ENCODE measurements at places on chromosomes 1 and 21.

GRCh38 chr1:179083533-179083932 is 1.7 kb downstream of the TOR3A start:
- DNase-seq, result no peak

- DNase-seq, result no peak
These were observed 13.0 kb upstream of the ARHGAP29 start for GRCh38 chr1:94250341-94250740.

DNA sequence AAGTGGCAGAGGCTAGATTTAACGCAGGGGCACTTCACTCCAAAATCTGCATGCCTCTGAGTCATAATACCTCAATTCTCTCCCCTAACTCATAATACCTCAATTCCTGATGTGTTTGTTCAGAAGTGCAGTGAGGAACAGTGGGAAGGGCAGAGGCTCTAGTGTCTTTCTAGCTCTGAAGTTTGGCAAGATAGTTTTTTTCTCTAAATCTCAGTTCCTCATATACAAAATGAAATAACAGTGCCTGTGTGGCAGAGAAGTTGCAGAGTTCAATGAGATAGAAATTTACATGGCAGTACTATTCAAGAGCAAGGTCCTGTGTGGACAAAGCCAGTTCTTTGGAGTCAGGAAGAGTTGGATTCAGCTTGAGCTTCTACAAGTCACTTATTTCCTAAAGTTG is 9.8 kb downstream of the JUN start:
- no peak for DNase-seq

DNA sequence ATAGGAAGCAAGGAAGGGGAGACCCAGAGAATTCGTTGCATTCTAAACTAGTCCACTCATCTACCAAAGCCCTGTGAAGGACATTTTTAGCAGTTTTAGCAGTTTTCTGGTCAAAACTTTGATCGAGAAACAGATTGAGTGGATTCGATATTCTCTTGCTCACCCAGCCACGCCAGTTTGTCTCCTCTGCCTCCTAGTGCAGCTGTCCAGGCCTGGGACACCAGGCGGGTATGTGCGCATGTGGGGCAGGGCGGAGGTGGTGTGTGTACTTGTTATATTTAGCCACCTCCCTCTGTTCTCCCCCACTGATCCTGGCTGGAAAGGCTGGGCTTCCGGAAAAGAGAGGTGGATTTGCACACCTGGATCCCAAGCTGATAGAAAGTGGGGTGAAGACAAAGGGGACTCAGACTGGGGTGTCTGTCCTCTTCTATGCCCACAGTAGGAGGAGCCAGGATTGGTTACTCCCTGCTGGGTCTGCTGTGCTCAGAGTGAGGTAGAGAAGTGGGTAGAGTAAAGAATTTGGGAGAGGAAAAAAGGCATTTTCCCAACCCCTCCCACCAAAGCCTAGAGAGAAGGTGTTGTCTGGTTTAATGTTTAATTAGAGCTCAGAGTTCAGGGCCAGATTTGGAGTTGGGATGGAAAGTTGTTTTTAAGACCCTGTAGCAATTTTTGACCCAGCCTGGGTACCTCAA is 3.8 kb downstream of the LMNA start:
- DNase-seq, result no peak

DNA sequence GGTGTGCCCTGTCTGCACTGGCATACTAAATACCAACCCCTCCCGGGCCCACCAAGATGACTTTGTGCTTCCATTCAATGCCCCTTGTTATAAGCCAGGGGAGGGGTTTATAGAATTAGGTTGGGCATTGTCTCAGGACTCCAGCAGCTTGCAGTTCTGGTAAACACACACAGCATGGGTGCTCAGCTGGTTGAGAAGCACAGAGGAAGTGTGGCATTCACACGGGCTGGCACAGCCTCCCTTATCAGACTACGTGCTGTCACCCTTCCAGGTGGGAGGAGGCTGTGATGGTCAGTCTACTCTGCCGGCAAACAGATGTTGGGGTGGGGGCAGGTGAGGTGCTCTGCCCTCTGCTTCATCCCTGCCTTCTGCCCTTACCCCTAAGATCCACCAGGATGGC is 15.0 kb upstream of the SLC6A17 start:
- DNase-seq, result no peak

GRCh38 chr1:247357781-247358211 is 26.1 kb upstream of the ZNF496 start:
- DNase-seq, result no peak

DNA sequence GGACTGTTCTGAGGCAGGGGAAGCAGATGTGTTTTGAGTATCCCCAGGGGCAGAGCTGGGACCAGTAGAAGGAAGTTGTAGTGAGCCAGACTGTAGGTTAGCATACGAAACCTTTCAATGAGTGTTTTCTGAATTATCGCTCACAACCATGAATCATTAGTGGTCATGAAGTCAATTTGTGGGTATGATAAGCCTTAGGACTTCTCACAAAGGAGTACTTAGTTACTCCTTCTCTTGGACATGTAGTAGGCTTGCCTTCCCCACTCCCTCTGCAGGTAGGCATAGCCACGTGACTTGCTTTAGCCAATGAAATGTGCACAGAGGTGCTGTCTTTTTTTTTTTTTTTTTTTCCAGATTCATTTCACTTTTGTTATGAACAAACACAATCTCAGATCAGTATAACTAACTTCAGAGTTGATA is 23.9 kb upstream of the FAAH start:
- DNase-seq, result no peak

DNA sequence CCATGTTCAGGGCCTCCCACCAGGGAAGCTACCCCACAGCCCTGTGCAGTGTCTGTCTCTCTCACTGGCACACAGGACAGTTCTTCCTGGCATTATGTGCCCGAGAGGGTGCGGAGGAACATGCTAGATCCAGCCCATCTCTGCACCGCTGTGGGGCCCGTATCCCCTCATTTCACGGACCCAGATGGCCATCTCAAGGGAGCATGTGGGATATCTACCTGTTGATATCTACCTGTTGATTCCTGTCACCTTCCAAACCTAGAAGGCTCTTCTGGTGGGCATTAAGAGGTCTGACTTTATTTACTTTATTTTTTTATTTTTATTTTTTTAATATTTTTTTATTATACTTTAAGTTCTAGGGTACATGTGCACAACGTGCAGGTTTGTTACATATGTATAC is 11.7 kb downstream of the PIK3CD start:
- no peak for DNase-seq

DNA sequence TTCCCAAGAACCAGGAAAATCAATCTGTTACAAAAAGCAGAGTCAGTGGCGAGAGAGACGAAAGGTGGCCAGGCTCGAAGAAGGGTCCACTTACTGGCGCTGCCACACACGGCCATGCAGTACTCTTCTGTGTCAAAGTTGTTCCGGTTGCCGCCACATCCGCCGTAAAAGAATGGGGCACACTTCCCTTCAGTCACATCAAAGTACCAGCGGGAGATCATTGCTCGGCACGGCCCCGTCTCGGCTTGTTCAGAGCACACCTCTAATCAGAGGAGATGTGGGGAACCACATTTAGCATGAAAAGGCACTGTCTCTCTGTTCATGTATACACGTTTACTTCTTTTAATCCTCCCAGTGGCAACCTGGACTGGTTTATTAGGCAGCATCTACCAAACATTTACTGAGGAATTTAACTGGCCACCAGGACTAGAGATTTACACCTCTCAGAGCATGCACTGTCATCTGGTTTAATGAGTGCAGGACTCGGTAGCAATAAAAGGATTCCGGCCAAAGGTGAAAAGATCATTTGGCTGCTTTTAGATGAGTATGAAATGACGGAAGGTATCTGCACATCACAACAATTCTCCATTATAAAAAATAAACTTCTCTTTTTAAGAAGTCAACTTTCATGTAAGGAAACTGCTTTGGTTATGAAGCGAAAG is 170.5 kb downstream of the APP start:
- no peak for DNase-seq

DNA sequence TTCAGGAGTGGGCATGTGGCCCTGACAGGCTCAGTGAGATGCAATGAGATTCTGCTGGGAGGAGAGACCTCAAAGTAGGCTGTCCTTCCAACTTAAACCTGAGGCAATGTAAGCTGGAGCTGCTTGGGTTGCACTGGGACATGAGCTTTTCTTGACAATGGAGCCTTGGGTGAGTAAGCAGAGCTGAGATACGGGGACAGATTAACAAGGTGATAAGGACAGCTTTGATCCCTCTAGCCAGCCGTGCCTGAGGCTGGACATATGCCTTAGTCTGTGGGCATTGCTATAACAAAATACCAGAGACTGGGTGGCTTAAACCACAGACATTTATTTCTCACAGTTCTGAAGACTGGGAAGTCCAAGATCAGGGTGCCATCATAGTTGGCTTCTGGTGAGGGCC is 18.3 kb upstream of the NGF start:
- DNase-seq, result no peak

DNA sequence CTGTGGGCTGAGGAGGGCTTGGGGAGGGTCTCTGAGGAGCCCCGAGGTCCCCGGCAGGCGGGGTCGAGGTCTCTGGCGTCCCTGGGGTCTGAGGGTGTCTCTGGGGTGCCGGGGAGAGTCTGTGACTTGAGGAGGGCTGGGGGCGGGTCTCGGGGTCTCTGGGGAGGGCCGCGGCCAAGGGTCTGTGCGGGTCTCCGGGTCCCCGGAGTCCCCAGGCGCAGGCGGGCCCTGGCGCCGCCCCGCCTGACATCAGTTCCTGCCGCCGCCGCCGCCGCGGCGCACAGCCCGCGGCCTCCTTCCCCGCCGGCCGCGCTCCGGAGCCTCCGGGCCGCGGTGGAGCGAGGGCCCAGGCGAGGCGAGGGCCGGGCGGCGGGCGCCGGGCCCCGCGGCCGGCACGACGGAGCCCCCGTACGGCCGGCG is at the start of gene PLEKHM2:
TSS of gene PLEKHM2 (plus strand) at position 279 of the 420 bp plus-strand sequence. CDS start 239 bp downstream, outside the sequence.
- DNase-seq, result no peak

GRCh38 chr1:54564312-54565112 is 16.5 kb downstream of the ACOT11 start:
- no peak for DNase-seq

- DNase-seq, result no peak
These were observed 20.0 kb downstream of the HTR6 start for GRCh38 chr1:19684677-19685076.

- DNase-seq, result no peak
These were observed 26.1 kb downstream of the ATP5PF start for GRCh38 chr21:25708467-25709065.

DNA sequence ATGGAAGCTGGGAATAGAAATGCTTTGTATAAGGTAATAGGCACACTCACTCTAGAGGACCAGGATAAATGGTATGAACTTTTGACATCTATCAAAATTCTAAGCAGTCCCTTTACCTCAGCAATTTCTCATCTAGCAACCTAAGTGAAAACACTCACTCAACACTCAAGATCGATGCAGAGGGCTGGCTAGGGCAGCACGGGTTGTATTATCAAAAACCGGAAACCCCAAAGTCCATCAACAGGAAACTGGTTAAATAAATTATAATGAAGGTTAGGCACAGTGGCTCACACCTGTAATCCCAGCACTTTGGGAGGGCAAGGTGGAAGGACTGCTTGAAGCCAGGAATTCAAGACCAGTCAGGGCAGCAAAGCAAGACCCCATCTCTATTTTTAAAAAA is 9.4 kb downstream of the USP48 start:
- no peak for DNase-seq
